ENCODE measurements at places on chromosomes 6 and 20.

GRCh38 chr20:24465730-24466129, 3.7 kb upstream of the SYNDIG1 start:
- no peak for DNase-seq

GRCh38 chr20:21559305-21559704, 45.4 kb upstream of the NKX2-2 start:
- DNase-seq: no peak

DNA sequence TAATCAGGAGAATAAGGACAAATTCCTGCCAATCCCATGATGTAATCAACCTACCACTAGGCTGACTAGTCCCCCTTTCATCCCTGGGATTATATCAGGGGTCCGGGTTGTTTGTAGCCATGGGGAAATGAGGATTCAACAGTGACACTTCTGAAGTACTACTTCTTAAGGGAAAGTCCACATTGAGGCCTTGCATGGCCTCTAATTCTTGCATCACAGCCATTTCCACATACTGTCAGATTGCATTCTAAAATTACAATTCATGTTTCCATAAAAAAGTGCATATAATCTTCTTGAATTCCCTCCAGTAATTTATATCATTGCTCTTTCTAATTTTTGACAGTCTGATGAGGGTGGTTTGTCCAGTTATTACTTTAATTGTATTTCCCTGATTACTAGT, 184.2 kb downstream of the PHF3 start:
- no peak for DNase-seq

DNA sequence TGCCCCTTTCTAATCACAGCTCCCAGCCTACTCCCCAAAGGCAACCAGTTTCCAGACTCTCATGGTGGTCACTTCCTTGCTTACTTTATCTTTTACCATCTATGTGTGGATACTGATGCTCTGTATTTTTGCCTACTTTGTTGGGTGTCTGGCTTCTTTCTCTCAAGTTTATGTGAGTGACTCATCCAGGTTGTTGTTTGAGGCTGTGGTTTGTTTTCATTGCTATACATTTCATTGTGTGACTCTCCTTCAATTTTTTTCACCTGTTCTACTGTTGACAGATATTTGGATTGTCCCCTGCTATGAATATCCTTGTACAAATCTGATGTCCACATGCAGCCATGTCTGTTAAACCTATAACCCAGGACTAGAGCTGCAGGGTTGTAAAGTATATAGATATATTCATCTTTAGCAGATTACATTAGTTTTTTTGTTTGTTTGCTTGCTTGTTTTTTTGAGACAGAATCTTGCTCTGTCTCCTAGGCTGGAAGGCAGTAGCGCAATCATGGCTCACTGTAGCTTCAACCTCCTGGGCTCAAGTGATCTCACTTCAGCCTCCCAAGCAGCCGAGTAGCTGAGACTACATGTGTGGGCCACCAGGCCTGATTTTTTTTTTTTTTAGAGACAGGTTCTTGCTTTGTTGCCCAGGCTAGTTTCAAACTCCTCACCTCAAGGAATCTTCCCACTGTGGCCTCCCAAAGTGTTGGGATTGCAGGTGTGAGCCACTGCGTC, 72.9 kb upstream of the EEF1E1 start:
- DNase-seq: no peak

DNA sequence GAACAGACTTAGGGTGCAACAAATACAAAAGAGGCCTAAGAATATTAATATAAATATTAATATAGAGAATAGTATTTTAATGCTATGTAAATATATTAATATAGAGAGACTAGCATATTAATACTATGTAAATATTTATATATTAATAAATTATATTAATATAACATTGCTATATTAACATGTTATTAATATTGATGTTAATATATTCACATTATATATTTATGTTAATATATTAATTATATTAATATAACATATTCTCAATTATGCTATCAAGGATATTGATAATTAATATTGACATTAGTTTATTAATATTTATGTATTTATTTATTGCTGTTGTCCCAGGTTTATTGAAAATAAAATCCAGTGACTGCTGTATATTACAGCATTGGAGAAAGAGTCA, 1.1 kb upstream of the MAS1L start:
- no peak for DNase-seq

DNA sequence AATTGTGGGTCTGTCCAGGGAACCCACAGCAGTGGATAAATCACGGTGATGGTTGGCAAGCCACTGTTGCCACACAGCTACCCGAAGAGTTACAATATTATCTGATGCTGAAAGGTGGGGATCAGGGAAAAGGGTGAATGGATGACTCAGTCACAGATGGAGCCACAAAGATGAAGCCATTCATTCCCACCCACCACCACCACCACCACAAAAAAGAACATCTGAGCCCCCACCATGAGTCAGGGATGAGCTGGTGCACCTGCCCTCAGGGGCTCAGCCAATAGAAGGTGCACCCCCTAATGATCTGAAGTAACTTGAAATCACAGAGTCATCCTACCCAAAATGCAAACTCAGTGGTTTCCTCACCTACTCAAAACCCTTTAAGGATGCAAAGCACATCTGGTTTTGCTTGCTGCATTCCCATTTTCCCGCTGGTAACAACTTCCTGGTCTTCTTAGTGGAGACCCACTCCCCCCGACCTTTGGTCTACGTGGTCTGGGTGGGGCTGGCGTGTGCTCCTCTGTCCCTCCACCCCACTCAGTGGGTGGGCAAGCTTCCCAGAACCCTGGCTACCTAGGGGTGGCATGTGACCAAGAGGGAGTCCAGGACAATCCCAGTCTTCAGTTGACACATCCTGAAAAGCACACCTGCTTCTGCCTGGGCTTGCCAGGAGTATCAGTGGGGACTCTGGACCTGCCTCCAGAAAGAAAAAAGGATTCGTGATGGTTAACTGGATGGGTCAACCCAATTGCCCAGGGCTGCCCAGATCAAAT, 125.5 kb downstream of the ANKRD60 start:
- no peak for DNase-seq

DNA sequence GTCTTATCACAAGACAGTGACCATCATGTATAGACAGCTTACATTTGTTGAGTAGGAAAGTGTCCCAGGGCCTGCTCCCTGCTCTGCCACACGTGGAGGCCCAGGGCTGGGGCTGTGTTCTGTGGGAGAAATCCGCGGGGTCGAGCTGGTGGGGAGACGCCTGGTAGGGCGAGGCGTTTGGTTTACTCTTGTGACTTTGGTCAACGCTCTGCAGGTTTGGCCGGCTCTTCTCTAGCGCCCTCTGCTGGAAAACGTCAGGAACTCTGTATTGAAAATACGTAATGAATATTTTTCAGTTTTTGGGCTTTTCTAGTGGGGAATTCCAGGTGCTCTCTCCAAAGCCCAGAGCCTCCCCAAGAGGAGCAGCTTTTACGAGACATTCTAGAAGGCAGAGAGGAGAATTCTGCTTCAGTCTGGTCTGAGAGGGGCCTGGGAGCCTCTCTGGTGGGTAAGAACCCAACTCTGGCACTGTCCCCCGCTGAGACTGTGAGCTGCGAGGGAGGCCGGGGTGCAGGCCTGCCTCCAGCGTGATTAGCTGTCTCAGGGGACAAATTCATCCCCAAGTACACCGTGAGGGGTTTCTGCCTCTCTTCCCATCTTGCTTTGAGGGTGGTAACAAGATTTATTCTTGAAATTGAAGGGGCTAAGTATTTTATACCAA, 112.6 kb upstream of the RALGAPA2 start:
- DNase-seq: peak; percentile 34

- DNase-seq: no peak
Observed at GRCh38 chr6:18182568-18182967, 27.3 kb downstream of the KDM1B start.

GRCh38 chr6:64415926-64416325, 780.3 kb downstream of the PHF3 start:
- no peak for DNase-seq

DNA sequence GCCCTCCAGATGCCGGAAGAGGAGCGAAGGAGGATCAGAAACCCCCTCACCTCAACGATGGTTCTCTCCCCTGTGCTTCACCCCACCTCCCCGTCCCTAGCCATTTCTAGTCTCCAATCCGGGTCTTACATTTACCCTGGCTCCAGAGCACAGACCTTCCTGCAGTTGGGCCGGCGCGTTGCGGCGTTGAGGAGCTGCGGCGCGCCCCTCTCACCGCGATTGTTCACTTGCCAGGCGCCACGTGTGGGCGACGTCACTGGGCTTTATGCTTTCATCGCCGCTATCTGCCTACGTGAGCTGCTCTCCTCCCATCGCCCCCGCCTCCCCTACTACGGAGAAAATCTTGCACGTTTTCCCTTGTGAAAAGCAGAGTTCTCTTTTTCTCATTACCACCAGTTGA, at the start of gene CRISP2:
TSS of gene CRISP2 (minus strand) at position 198 of the 400 bp plus-strand sequence. CDS start 4,347 bp downstream, outside the sequence.
- no peak for DNase-seq

DNA sequence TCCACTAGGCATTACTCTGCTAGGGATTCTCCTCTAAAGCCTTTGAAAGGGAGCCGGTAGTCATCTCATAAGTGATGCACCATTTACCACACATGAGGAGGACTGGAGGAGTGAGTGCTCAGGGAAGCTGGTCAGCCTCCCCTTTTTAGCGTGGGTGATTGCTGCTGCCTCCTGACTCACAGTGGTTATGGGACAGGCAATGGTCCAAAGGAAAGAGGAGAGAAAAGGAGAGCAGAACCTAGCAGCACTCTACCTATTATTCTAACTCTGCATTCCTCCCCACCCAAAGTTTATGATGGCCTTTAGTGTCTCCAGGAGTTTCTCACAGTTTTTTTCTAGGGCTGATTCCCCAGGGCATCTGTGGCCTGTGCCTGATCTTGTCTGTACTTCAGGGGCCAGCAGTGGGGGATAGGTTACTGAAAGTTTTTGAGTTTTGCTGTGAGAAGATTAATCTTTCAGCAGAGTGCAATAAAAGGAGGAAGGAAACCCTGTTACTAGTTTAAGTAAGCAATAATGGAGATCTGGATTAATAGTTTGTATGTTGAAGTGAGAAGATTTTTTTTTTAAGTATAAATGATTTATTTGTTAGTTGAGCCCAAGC, 36.4 kb upstream of the GCLC start:
- no peak for DNase-seq

- DNase-seq: peak; percentile 28
Observed at GRCh38 chr20:10427060-10427692, 6.8 kb downstream of the MKKS start.

DNA sequence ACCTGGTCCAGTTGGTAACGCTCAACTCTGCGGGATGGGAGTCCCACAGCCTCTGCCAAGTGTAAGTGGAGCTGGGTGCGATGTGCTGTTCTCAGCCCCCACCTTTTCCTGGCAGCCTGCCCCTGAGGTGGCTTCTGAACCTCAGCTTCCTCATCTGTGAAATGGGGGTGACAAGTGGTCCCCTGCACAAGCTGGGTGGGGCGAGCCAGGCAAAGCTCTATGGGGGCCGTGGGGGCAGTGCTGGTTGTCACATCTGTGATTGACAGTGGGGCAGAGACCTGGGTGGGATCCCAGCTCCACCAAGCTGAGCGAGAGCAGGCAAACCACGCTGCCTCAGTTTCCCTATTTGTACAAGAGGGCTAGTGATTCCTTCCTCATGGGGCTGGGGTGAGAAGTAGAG, 162.6 kb downstream of the SYCP2 start:
- DNase-seq: no peak

DNA sequence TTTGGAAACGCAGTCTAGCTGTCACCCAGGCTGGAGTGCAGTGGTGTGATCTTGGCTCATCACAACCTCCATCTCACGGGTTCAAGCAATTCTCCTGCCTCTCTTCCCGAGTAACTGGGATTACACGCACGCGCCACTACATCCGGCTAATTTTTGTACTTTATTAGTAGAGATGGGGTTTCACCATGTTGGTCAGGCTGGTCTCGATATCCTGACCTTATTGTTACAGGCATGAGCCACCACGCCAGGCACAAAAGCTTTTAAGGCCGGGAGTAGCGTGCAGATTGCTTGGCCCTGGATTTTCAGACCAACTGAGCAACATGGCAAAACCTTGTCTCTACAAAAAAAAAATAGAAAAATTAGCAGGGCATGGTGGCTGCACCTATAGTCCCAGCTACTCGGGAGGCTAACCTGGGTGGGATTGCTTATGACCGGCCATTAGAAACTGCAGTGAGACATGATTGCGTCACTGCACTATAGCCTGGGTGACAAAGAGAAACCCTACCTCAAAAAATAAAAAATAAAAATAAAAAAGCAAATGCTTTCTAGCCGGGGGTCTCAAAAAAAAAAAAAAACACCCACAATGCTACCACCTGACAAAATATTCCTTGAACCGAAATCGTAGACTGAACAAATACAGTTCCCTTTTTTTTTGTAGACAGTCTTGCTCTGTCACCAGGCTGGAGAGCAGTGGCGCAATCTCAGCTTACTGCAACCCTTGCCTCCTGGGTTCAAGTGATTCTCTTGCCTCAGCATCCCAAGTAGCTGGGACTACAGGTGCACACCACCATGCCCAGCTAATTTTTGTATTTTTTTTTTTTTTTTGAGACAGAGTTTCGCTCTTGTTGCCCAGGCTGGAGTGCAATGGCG, 15.0 kb downstream of the RBM39 start:
- DNase-seq: no peak

DNA sequence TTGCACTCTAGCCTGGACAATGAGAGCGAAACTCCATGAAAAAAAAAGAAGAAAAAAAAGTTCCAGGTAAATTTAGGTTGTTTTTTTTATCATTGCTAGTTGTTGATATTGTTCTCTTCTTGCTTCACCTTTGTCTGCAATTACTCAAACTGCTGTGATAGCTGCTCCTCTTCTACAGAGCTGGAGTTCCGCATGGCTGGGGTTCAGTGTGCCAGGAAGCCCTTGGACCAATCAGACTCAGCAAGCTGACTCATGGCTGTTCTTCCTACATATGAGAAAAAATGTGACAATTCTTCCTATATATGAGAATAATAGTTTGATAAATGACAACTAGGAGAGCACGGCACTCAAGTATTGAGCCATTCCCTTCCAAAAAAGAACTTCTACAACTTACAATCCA, 28.4 kb downstream of the DPPA5 start:
- no peak for DNase-seq

- DNase-seq: no peak
Observed at GRCh38 chr6:100404051-100404450, 60.7 kb downstream of the SIM1 start.

- no peak for DNase-seq
Observed at GRCh38 chr6:55734256-55734655, 141.1 kb downstream of the BMP5 start.

- no peak for DNase-seq
Observed at GRCh38 chr6:167651318-167652041, 175.2 kb upstream of the AFDN start.

DNA sequence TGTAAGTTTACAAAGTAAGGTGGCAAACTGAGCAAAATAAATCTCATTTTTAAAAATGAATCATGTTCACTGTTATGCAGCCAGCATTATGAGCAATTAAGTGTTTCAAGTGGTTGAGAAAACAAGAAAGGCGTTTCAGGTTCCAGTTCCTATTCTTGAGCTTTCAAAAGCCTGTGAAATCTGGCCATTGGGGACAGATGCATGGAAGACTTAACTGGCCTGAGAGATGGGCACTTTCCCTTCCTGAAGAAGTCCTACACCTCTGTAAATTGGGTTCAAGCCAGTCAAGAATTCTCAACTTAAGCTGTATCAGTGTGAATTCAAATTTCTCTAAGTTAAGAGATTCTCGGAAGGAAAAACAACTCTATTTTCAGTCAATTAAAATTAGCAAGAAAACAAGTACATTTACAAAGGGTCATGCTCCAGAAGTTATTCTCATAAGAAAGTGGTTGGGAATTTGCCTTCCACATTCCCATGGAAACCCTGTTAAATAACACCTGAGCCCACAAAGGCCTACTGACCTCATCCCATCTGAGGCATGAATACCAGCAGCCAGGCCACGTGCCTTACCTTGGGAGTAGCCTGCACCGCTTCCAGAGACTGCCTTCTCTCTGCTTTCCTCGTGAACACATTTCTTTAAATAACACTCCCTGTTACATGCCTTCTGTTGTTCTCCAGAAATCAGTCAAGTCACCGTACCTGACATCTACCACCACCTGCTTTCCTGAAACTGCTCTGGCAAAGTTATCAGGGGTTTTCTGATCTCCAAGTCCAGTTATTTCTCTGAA, 19.4 kb downstream of the MAP3K5 start:
- no peak for DNase-seq

All from activated T-cell treated with anti-CD3 and anti-CD28 coated beads for 4 hours (primary cell).